Epithelial cell of prostate (primary cell): ENCODE measurements at places on chromosomes 3 and 15.

GRCh38 chr15:85318732-85319076 lies 61.7 kb upstream of the AKAP13 start:
- DNase-seq: no peak

DNA sequence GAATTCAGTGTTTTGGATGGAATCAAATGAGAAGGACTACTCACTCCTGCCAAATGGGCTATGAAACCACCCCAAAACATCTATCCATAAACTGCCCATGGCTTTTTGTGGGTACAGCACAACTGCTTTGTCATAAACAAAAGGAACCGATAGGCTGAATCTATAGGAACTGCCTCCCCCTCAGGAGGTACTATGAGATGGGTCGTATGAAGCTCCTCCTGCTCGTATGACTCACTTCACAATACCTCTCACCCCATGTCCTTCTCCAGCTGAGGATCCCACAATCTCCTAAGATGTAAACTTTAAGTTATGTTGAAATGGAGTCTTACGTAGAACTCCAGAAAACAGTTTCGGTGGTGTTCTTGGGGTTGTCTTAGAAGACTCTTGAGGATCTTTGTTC lies 129.9 kb upstream of the SAMMSON start:
- DNase-seq: no peak

DNA sequence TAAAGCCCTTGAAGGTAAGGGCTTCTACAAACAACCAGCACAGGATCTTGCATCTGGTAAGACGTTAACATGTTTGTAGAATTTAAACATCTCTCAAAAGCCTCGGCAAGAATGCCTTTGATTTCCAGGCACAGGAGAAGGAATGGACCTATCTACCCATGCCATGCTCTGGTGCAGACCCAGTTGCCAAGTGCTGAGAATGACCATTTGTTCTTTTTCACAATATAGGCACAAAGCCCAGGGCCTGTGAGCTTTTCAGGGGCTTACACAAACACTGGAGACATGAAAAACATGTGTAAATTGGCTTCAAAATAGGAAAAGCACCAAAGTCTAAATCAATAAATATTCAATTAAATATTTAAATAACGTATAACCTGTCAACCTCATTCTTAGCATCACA lies 266.9 kb upstream of the TTC14 start:
- DNase-seq: no peak

GRCh38 chr3:115980709-115981108 lies 357.4 kb downstream of the GAP43 start:
- DNase-seq: no peak
